NT2/D1 (cell line): ENCODE measurements at places on chromosomes 1 and 21.

- no peak for DNase-seq
Measured at GRCh38 chr1:195898924-195899323, 709.3 kb downstream of the KCNT2 start.

DNA sequence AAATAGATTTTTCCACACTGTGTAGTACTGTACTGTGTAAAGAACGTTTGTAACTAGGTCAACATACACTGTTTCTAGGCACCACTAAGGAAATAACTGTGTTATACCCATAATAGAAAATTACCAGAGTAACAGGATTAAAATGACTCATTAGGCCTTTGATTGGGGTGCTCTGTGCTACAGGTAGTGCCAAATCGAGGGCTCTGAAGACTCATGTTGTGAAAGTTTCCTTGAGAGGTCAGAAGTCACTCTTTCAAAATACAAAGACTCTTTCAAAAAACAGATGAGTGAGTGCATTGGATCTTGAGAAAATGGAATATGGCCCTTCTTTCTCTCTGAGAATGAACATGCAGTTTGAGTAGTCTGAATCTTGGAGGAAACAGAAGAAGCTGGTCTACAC lies 143.0 kb downstream of the MRPL39 start:
- no peak for DNase-seq

DNA sequence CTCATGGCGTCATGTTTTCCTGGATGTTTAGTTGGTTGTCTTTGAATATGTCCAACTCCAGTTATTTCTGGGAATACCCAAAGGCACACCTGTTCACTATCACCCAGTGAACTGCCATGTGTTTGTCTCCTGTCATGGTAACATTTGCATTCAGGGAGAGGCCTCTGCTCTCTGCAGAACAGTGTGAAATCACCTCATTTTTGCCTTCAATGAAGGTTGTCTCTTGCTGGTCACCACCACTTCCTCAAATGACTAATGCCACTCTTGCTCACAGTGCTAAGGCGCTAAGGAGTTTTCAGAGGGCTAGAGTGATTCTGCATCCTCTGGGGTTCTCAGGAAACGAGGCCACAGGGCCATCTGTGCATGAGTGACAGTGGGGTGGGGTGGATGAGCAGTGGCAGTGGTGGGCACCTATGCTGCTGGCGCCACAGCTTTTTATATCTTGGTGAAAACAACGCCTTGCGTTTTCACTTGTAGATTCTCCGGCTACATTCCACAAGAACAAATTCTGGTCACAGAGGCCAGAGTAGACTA lies 60.0 kb upstream of the ATP5PO start:
- DNase-seq = no peak

DNA sequence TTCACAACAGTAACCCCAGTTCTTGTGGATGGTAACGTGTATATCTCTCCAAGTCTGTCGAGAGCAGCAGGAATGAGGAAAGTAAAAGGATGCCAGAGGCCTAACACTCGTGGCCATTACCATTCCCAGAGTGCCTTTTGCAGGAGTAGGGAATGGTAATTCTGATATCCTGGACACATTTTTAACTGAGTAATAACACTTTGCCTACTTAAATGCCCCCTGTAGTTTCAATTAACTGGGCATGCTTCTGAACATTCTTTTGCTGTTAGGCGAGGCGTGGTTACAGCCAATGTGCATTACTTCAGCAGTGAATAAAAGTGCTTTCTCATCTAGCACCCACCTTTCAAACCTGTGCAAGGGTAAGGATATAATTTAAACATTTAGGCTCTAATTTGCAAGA lies 258.5 kb upstream of the ADGRL2 start:
- no peak for DNase-seq

GRCh38 chr21:32411350-32412161 lies 950 bp upstream of the EVA1C start:
- no peak for DNase-seq

DNA sequence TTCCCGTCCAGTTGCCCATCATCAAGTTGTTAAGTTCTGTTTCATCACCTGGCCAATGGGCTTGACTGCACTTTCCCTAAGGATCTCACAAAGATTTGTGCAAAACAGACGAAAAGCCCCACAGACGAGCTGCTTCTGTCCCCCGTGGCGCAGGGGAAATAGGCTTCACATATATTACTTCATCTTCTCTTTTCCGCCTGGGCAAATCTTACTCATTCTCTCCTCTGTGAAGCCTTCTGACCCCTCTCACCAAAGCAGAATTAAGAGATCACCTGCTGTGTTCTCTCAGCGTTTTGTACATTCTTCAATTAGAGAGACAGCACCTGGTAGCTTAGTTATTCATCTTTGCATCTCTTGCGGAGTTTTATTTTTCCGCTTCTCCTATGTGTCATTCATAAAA lies 129.8 kb downstream of the IGSF21 start:
- no peak for DNase-seq

DNA sequence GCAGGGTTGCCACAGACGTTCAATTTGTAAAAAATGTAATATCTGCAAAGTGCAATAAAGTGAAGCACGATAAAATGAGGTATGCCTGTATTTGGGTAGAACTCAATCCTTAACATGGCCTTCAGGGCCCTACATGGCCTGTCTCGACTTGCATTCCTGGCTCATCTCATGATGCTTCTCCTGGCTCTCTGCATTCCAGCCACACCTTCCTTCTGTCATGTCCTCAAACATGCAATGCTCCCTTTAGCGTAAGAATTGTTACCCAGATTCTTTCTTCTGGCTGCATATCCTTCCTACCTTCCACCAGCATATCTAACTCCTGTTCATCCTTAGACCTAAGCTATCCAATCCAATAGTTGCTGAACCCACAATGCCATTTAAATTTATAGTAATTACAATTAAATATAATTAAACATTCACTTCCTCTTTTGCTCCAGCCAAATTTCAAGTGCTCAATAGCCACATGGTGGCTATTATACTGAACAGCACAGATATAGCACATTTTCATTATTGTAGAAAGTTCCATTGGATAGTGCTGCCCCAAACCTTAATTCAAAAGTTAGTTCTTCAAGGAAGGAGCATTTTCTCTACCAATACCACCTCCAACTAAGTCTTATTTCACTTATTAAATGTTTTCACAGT lies 32.6 kb downstream of the FGGY start:
- DNase-seq = no peak

DNA sequence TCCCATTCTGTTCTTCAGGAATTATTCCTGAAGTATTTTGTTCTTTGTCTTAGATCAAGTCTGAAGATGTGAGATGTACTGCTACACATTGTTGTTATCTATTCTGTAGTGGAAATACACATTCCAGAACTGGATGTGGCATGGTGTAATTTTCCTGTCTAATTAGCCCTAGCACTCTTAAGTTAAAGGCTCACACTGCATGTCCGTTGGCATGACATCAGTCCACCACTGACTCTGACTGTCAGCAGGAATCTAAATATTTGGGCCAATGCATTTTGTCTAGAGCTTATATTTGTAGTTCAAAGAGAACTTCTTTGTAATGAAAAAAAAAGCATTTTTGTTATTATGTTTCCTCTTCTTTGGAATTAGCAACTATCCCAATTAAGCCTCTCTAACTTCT lies 201.0 kb downstream of the S1PR1 start:
- no peak for DNase-seq

- no peak for DNase-seq
Measured at GRCh38 chr21:38148046-38148445, 108.7 kb upstream of the KCNJ15 start.

GRCh38 chr1:3360646-3361257 lies 93.7 kb upstream of the ARHGEF16 start:
- no peak for DNase-seq

DNA sequence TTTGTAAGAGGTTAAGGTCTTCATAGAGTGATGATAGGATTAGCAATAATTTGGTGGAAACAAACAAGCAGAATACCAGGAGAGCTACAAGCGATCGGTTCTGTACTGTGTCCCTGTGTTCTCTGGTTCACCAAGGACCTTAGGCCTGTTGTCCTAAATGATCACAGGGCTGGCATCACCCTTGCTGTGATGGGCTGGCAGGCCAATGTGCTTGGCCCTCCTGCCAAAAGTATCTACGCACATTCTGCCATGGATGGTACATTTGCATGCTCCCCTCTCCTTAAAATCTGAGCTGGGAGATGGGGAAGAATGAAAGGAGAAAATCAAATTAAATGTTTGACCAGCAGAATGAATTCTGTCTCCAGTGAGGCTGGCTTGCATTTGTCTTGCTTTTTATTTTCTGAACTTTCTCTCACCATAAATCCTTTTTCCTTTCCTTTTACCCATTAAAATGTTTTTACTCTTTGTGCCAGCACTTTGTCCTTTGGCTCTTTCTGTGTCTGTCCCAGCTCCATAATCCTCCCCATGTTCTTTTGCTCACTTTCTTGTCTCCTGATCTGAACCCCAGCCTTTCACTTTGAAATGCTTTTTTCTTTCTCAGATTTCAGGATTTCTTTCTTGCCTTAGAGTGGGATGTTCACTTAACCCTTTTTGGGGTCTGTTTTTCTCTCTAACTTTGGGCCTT lies 51.7 kb downstream of the PBX1 start:
- no peak for DNase-seq

DNA sequence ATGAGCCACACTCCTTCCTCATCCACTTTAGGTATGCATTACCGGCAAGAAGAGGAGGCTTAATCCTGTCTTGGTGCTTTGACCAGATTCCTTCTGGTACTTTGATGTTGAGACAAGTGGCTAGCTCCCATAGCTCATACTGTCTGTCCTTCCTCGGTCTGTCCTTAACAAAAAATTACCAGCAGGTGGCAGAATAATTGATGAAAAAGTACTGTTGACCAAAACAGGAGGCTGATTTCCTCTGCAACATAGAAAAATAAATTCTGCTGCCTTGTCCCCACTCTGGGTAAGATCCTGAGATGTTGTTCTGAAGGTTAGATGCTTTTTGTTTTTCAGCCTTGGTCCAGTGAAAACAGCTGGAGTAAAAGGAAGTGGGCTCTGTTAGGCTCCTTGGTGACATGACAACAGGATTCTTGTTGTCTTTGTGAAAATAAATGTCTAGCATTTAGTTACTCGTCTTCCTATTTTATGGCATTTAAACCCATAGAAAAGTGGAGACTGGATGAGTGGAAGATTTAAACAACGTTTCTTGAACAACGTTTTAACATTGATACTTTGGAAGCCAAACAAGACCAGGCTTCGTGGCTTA lies 11.2 kb upstream of the HJV start:
- DNase-seq = no peak

DNA sequence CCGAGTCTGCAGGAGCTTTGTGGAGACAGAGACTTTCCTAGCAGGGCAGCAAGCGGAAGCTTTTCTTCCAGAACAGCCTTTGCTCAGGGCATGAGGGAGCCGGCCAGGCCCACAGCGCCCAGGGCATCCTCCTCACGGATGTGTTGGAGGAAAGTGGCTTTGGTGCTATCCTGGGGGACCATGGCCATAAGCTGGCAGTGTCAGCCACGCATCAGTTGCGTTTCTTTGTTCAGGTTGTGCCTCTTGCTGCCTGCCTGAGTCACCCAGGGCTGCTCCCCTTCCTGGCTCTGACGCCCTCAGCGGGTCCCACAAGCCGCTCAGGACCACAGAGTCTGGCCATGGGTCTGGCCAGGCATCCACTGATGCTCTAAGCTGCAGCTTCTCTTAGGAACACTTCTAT lies 39.6 kb upstream of the PRSS38 start:
- no peak for DNase-seq

GRCh38 chr1:7783178-7783711 lies 846 bp upstream of the PER3 start:
- no peak for DNase-seq

- no peak for DNase-seq
Measured at GRCh38 chr1:104100115-104100514, 350.4 kb downstream of the AMY1C start.

DNA sequence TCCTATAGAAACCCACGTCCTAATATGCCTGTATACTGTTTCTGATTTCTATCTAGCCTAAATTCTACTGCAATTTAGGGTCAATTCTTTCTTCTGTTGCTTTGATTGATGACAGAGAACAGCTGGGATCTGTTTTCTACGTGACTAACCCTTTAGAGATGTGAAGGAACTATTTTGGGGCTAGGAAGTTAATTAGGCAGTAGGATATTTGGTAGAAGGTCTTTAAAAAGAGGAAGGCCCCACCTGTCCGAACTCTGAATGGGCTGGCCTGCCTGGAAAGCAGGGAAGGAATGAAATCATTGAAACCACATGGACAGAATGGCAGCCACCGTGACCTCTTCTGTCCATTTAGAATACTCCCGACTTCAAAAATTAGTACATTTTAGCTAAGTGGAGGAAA lies 21.0 kb downstream of the EIF2D start:
- no peak for DNase-seq

GRCh38 chr1:52166996-52167753 lies 25.3 kb downstream of the ZFYVE9 start:
- DNase-seq = no peak

DNA sequence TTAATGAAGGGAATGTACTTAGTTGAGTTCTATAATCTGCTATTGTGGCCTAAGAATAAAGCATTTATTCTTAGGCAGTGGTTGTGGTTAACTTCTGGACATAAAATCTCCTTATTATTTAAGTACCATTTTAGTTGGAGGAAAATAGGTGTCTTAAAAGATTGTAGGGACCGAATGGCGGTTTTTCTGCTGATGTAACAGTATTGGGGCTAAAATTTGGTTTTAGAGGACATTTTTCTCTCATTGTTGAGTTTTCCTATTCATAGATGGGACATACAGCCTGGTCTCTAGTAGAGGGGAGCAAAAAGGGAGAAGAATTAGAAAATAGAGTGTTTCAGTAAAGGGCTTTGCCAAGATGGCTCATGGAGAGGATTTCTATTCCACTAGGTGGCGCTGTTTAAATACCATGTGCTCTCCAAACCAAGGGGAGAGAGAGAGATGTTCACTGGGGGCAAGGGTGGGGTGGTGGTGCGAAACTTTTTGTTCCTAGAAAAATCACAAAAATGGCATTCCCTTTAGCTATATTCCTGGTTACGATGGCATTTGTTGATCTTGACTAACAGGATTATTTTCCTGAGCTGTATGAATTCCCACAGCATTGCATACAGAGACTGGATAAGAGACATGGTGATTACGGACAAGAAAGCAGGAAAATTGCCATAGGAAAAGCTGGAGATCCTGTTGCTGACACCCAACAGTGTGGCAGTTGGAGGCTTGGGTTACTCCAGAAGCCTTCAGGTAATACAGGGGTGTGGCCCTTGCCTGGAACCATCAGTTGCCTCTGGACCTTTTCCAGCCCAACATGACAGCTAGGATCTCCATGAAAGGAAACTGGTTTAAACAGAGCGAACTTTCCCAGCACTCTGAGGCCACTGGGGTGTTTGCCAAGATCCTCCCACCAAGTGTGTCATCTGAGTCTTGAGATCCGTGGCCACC lies 18.2 kb upstream of the FCGR2A start:
- DNase-seq = peak; percentile 55

DNA sequence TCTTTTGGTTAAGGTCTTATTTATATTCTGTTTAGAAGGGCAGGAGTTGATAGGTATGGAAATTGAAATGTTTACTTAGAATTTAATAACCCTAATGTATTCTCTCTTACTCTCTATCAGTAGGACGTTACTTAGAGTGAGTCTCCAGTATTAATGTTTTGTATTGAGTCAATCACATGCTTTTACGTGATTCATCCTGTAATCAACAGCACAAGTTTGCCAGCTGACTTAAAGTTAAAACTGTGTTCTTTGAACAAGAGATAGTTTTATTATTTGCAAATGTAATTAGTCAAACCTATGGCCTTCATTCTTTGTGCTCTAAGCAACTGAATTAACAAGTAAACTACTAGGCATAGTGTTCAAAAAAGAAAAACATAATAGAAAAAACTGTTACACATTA lies 57.3 kb downstream of the PKN2 start:
- no peak for DNase-seq
